Activated naive CD4-positive, alpha-beta T cell treated with anti-CD3 and anti-CD28 coated beads, Interleukin-2, amount 50 U/mL, for 72 hours (primary cell): ENCODE measurements at places on chromosomes 6 and 20. TPM values are rescaled to one million over a fixed set of nuclear protein-coding genes. Genes with fewer than 3 reads are reported as not detected.

Gene MAP3K5
- 9.0 TPM for total RNA-seq

Gene TINAG
- total RNA-seq, result not detected

Gene PRDM13
- total RNA-seq, result not detected

Gene DDX43
- 0.58 TPM for total RNA-seq

Gene MUC21
- total RNA-seq, result not detected

Gene ZNF184
- total RNA-seq, result 10.2 TPM

Gene GNAS
- 863 TPM for total RNA-seq

Gene PEX7
- 4.2 TPM for total RNA-seq

Gene GDAP1L1
- not detected for total RNA-seq

Gene TRIM26
- total RNA-seq, result 43.0 TPM

Gene GPX5
- not detected for total RNA-seq

Gene FHL5
- not detected for total RNA-seq

Gene LRRC73
- 0.48 TPM for total RNA-seq

Gene COL19A1
- 0.10 TPM for total RNA-seq

Gene ABCC10
- 30.2 TPM for total RNA-seq

Gene JPH2
- 0.97 TPM for total RNA-seq

Gene DHX35
- 12.1 TPM for total RNA-seq

Gene ATP6V1G2
- total RNA-seq, result 7.4 TPM

Gene SLC52A3
- not detected for total RNA-seq

Gene CTAGE9
- not detected for total RNA-seq

Gene SCUBE3
- 0.04 TPM for total RNA-seq

Gene PCK1
- not detected for total RNA-seq

Gene PPIL6
- total RNA-seq, result not detected

Gene WASF1
- total RNA-seq, result 3.9 TPM

Gene PAQR8
- 11.4 TPM for total RNA-seq

Gene DLK2
- total RNA-seq, result 0.18 TPM

Gene OXT
- not detected for total RNA-seq

Gene GNAS-AS1
- total RNA-seq, result 3.4 TPM

Gene GPR63
- total RNA-seq, result 1.3 TPM

Gene PERP
- total RNA-seq, result 5.7 TPM

Gene PTCRA
- not detected for total RNA-seq

Gene PTPRT
- total RNA-seq, result not detected

Gene OR2H1
- total RNA-seq, result not detected

Gene NKAIN2
- total RNA-seq, result not detected

Gene SALL4
- total RNA-seq, result 0.36 TPM

Gene TNFRSF21
- 1.8 TPM for total RNA-seq

Gene IRF4
- 809 TPM for total RNA-seq

Gene GGTLC1
- total RNA-seq, result not detected

Gene PRR3
- total RNA-seq, result 27.4 TPM

Gene SLC22A7
- total RNA-seq, result not detected

Gene HSPA12B
- not detected for total RNA-seq

Gene DUSP15
- total RNA-seq, result not detected

Gene PI16
- 0.30 TPM for total RNA-seq

Gene SLC35F1
- total RNA-seq, result not detected

Gene FUCA2
- 17.6 TPM for total RNA-seq

Gene FAM217B
- 14.7 TPM for total RNA-seq
